Breast epithelium (tissue), 4 donors: ENCODE measurements at places on chromosomes 4 and X. TPM values are rescaled to one million over a fixed set of nuclear protein-coding genes. Genes with fewer than 3 reads are reported as not detected.

SRPK3 gene
- total RNA-seq = 1.5 TPM

TCEAL7 gene
- 10.8 TPM for total RNA-seq

KIAA1210 gene
- 0.15 TPM for total RNA-seq

SPANXN1 gene
- total RNA-seq = not detected

HMGN5 gene
- total RNA-seq = 4.6 TPM

FHIP1A gene
- total RNA-seq = 0.32 TPM

HSFX4 gene
- total RNA-seq = not detected

SORCS2 gene
- 0.66 TPM for total RNA-seq

MSX1 gene
- total RNA-seq = 5.4 TPM

UGT2B7 gene
- 2.5 TPM for total RNA-seq

BTC gene
- total RNA-seq = 6.1 TPM

USP17L19 gene
- not detected for total RNA-seq

TCP11X1 gene
- not detected for total RNA-seq

DDX60 gene
- total RNA-seq = 11.0 TPM

UGT8 gene
- 3.9 TPM for total RNA-seq

SPACA5B gene
- not detected for total RNA-seq

UTP14A gene
- total RNA-seq = 17.3 TPM

CLTRN gene
- 0.98 TPM for total RNA-seq

DDX53 gene
- not detected for total RNA-seq

P2RY4 gene
- 0.64 TPM for total RNA-seq
